Regular cardiac myocyte (primary cell): ENCODE measurements at places on chromosomes 16 and 17. TPM values are rescaled to one million over a fixed set of nuclear protein-coding genes. Genes with fewer than 3 reads are reported as not detected.

The CD79B gene
- total RNA-seq = 1.1 and 5.4 TPM in 2 replicates

The SPATA20 gene
- 40.1 and 59.2 TPM in 2 replicates for total RNA-seq

The RAI1 gene
- 4.5 and 4.8 TPM in 2 replicates for total RNA-seq

The SDK2 gene
- 0.19 and 0.28 TPM in 2 replicates for total RNA-seq

The CRYM gene
- total RNA-seq = 0.28 TPM in 1 of 2 replicates, not detected in the other

The MED9 gene
- total RNA-seq = 7.7 and 9.9 TPM in 2 replicates

The USP43 gene
- total RNA-seq = 0.19 TPM in 1 of 2 replicates, not detected in the other

The SULT1A1 gene
- total RNA-seq = 6.1 and 9.6 TPM in 2 replicates

The C16orf96 gene
- under 0.01 TPM in 2 replicates for total RNA-seq

The USP31 gene
- total RNA-seq = 5.4 and 6.2 TPM in 2 replicates

The HAP1 gene
- under 0.01 TPM in 2 replicates for total RNA-seq

The DLX4 gene
- not detected in 2 replicates for total RNA-seq

The ITGAD gene
- not detected in 2 replicates for total RNA-seq

The CFAP97D1 gene
- total RNA-seq = under 0.01 TPM in 2 replicates

The KCTD13 gene
- total RNA-seq = 5.2 and 7.0 TPM in 2 replicates

The ARRB2 gene
- total RNA-seq = 2.1 and 3.9 TPM in 2 replicates

The CCL7 gene
- total RNA-seq = 0.19 and 2.5 TPM in 2 replicates

The ICAM2 gene
- 22.4 and 27.9 TPM in 2 replicates for total RNA-seq

The IGSF6 gene
- total RNA-seq = under 0.01 TPM in 1 of 2 replicates, not detected in the other

The METTL16 gene
- total RNA-seq = 15.5 and 15.8 TPM in 2 replicates

The KRTAP2-1 gene
- total RNA-seq = not detected in 2 replicates

The CALCOCO2 gene
- total RNA-seq = 36.6 and 42.6 TPM in 2 replicates

The CCL22 gene
- total RNA-seq = not detected in 2 replicates
